Liver (tissue), 10 donors: ENCODE measurements at places on chromosomes 7 and 10.

DNA sequence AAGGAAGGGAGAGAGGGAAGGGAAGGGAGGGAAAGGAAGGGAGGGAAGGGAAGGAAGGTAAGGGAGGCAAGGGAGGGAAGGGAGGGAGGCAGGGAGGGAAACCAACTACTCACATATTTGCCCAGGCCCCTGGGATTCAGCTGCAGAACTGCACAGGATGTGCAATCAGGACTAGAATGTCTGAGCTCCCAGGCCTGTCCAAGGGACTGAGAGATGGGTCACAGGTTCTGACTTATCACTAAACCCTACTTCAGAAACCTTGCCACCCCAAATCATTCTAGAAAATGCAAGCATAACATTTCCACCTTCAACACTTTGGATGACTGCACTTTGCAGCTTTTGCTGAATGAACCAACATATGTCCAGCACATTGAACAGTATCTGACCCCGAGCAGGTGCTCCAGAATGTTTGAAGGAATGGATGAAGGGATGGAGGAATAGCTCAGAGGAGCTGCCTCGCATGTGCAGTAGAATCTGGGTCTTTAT lies 245.3 kb downstream of the KCNMA1 start:
- DNase-seq = no peak

DNA sequence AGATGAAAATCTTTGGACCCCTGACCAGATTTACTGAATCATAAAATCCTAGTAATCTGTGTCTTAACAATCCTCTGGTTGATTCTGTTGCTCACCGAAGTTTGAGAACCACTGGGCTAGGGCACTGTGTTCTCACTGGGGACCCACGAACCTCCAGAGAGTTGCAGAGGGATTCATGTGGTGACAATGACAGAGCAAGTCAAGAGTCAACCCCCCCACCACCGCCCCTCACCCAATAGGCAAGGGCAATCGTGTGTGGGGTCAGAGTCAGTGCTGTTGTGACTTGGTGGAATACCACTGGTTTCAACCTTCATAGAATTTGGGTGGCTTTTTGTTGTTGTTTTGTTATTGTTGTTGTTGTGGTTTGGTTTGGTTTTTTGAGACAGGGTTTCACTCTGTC lies 23.5 kb upstream of the NRP1 start:
- DNase-seq = no peak

DNA sequence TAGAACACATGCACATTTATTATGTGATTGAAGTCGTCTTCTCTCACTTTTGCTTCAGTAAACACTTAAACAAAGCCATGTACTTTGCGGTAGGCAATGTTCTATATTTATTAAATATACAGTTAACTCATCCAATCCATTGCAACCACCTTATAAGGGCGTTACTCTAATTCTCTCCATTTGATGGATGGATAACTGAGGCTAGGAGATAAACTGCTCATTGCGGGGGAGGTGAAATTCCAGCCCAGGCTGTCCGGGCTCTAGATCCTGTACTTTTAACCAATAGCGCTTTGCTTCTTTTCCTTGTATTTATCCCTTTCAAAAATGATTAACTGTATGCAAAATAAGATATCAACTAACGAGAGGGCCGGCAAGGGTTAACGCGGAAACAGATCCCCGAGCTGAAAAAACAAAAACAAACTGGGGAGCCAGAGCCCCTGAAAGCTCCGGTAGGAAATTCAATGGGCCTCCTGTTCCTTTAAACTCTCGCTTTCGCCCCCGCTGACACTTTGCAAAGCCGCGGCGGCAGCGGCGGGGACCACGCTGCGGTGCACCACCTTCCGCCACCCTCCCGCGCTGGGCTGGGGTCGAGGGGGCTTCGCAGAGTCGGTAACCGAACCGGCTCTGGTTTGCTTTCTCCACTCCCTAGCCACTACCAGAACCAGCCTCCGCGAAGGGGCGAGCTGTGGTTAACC lies 1.0 kb upstream of the PLXDC2 start:
- no peak for DNase-seq

DNA sequence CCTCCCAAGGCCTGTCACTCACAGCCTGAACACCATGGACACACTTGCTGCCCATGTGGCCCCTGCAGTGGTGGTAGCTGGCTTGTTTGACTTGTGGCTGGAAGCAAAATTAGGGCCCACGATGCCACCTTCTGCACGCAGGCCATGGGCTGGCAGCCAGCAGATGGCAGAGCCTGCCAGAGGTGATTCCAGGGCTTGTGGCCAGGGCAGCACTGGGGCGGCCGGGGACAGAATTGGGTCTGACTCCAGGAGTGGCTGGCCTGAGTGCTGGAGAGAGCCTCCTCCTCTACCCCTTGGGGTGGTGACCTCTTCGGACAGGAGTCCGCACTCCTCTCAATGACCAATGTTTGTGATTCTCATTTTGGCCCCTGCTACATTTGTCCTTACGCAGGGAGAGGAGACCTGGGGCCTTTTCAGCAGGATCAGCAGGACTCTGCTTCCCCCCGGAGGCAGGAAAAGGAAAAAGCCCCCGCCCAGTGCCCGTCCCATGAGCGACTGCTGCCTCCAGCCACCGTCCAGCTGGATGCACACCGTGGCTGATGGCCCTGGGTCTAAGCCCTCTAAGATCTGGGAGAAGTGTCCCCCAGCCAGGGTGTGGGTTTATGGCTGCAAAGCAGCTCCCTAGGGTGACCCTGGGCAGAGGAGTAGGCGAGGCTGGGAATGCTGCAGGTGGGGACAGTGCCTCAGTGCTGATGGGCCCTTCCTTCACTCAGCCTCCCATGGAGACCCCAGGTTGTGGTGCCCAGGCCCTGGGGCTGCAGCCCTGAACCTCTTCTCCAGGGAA lies 26.5 kb downstream of the DNAJB12 start:
- DNase-seq = peak; percentile 66

DNA sequence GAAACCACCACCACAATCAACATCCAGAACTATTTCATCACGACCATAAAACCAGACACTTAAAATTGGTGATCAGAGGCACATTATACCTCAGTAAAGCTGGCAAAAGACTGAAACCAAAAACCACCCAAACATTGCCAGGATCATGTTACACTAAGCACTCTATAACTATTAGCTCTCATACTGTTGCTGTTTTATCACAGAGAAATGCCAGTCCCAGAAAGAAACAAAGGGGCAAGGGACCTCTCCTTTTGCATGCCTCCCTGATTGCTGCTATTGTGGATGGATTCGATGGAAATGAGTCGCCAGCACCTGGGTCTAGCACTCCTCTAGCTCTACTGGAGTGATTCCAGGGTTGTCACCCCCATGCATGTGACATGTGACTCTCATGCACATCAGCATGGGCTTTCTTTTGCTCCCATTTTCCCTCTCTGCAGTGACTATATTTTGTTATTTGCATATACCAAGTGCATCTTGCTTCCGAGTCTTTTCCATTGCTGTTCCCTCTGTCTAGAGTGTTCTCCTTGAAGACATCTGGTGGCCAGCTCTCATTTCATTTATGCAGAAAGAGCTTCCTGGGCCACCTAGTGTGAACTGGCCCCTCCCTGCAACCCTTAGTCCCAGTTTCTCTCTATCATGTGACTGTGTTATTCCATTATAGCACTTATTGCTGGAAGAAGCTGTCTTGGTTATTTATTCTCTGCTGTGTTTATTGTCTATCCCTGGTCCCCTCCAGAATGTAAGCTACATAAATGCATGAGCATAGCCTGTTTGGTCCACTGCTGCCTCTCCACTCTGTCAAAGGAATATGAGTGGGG lies 300.6 kb downstream of the PLXNA4 start:
- DNase-seq = no peak

DNA sequence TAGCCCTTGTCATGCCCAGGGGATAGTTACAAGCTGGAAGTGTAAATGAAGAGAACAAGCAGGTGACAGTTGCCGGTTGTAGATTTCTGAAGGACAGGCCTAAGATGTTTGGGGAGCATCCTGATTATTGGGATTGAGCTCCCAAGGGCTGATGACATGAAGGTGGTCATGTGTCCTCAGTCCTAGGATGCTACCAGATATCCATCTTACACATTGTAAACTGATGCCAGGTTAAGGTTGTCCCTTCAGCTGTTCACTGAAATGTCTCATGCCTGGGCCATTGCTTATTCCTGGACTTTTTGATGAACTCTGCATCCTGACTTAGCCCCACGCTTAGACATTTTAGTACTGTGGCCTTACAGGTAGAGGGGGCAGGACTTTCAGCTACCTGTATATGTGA lies 1.3 kb downstream of the ZMIZ2 start:
- no peak for DNase-seq

- no peak for DNase-seq
These were observed 126.5 kb downstream of the CUBN start for GRCh38 chr10:17003151-17003550.

DNA sequence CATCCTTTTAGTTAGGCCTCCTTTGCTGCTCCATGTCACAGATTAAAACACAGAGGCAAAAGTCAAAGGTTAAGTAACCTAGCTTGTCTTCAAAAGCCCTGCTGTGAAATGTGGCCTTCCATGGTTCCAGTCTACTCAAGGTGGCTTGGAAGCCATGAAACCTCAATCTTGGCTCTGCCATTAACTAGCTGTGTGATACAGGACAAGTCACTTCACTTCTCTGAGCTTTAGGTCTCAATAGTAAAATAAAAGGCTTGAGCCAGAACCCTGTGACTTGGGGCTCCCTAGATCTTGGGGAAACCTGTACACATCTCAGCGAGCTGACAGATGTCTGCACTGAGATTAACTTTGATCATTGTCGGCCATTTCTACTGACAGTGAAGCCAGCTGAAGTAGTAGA lies 48.0 kb upstream of the KMT2E start:
- no peak for DNase-seq

DNA sequence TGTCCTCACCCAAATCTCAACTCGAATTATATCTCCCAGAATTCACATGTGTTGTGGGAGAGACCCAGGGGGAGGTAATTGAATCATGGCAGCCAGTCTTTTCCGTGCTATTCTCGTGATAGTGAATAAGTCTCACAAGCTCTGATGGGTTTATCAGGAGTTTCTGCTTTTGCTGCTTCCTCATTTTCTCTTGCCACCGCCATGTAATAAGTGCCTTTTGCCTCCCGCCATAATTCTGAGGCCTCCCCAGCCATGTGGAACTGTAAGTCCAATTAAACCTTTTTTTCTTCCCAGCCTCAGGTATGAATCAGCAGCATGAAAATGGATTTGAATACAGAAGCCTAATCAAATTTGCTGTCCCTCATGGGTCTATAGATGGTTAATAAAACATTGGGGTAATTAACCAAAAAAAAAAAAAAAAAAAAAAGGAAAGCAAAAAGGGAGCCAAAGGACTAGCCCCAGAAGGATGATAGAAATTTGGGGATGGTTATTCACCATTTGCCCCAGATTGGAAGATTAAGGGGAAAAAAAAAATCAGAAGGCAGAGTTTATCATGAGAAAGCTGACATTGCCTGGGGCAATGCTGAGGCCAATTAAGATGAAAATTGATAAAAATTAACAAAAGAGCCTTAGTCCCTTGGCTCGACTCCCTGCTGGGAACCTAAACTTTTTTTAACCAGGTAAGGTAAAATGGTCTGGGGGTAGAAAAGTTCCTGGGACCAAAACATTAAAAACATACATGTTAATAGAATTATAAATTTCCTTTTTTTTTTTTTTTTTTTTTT lies 27.6 kb downstream of the AVL9 start:
- DNase-seq = no peak

DNA sequence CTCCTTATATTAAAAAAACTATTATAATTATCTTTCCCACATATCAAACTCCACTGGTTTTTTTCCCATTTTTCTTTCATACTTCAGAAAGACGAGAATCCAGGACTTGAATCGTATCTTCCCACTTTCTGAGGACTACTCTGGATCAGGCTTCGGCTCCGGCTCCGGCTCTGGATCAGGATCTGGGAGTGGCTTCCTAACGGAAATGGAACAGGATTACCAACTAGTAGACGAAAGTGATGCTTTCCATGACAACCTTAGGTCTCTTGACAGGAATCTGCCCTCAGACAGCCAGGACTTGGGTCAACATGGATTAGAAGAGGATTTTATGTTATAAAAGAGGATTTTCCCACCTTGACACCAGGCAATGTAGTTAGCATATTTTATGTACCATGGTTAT lies 15.9 kb downstream of the SRGN start:
- DNase-seq = no peak

GRCh38 chr10:119917777-119918176 lies 25.2 kb downstream of the SEC23IP start:
- DNase-seq = no peak

DNA sequence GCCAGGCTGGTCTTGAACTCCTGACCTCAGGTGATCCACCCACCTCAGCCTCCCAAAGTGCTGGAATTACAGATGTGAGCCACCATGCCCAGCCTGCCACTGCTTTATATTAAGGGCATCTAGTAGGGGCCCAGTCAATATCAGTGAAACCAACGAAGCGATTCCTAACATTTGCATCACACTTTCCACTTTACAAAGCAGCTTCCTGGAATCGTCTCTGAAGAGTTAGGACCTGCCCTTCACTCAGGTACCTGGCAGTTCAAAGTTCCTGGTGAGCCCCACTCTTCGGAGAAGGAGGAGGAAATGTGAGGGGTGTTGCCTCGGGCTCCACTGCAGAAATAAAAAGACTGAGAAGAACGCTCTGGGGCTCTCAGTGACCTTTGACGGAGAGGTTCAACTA lies 31.1 kb upstream of the EZH2 start:
- no peak for DNase-seq

DNA sequence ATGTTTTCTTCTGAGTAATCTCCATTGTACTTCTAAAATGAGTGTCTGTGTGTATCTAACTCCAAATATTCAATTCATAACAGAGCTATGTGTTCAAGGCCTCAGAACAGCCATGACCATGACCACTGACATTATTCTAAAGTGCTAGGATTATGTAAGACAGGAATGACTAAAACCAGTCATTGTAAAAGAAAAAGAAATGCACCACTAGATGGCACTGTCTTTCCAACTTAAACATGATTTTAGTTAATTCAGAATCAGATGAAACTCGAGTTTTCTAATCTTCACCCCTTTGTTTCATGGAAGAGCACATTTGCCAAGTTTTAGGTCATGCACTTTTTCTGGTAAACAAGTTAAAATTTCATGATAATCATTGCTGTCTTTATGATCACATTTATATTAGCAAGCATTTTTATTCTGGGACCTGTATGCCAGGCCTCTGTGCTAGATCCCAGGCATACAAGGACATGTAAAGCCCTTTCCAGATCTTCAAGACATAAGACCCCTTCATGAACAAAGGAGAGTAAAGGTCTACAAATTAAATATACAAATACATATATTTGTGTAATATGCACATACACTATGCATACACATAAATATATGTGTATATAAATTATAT lies 26.1 kb upstream of the RSU1 start:
- no peak for DNase-seq

DNA sequence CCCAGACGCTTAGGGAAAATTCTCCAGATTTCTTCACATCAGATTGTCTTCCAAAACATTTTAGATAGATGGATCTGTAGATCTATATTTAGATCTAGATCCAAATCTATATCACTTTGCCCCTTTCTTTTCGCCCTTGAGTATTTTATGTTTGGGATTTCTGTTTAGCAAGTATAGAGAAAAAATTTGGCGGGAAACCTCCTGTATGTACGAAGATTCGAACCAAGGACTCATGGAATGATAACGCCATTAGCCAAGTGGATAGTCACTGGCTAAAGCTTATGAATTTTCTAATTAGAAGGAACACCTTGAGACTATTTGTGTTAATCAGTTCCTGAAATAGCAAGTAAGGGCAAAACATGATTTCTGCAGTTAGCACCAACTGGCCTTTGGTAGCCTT lies 1.2 kb downstream of the THNSL1 start:
- no peak for DNase-seq
